ENCODE measurements at places on chromosomes 1 and 21. TPM values are rescaled to one million over a fixed set of nuclear protein-coding genes. Genes with fewer than 3 reads are reported as not detected.

DMBX1 gene
- total RNA-seq: not detected

INKA2 gene
- total RNA-seq: 10.4 TPM

DNA sequence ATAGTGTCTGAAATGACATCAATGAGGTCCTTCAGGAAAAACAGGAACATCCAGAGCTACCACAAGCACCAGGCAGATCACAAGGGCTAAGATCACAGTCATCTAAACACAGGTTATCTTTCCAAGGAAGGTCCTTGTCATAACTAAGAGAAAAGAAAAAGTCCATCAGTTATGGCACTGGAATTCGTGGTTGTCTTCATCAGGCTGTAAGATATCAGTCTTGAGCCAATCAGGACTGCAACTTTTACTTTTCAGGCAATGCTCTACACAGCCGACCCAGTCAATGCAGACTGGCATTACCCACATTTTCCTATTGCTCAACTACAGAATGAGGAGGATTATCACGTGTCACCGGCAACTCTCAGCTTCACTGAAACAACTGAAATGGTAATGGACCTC is 26.4 kb downstream of the SORT1 start:
- no peak for DNase-seq

GRCh38 chr1:39269791-39270342 is 65.4 kb downstream of the MACF1 start:
- DNase-seq: no peak

GRCh38 chr1:176959191-176959820 is 205.2 kb downstream of the ASTN1 start:
- DNase-seq: no peak

BGLAP gene
- total RNA-seq: not detected

- DNase-seq: peak; percentile 31
These were observed 251.1 kb upstream of the ADGRL2 start for GRCh38 chr1:81549588-81550127.

- peak; percentile 16 for DNase-seq
These were observed 39.8 kb downstream of the HTR6 start for GRCh38 chr1:19704247-19705113.

DNA sequence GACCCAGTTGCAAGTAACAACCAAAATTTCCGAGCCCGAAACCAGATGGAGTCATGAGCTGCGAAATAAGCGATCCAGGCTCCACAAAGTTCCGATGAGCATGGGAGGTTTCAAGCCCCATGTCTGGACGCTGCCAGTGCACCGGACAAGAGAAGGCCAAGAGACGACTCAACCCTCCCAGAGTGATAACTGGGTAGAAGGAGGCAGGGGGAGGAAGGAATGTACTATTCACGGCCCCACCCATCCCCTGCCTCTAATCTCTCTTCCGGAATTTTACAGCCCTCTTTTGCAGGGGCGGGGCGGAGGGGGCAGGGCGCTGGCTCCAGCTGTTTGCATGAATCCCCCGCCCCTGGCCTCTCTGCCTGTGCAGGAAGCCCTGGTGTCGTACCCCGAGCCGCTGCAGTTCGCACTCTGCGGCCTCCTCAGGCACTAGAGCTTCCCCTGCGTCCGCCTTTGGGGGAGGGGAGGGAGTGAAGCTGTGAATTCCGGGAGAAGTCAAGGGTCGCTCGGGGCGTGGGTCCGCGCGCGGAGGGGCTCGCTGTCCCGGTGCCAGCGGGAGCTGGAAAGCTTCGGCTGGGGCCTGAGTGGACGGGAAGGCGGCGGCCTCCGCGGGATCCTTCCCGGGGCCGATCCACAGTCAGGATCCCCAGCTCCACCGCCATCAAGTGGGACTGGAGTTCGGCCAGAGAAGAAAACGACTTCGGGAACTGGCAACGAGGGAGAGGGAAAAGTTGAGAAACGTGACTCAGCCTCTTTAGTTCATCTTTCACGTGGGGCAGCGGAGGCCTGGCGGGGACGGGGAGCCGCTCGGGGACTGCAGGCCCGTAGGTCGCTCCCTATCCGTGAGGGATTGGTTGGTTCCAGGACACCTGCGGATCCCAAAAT is 6.3 kb upstream of the PTP4A2 start:
- no peak for DNase-seq

FMO5 gene
- 0.34 TPM for total RNA-seq

C1orf53 gene
- 0.34 TPM for total RNA-seq
